ENCODE measurements at places on chromosomes 13 and 19.

GRCh38 chr13:30026093-30026492 is 175.7 kb upstream of the UBL3 start:
- DNase-seq: peak; percentile 77

- peak; percentile 65 for DNase-seq
Observed at GRCh38 chr19:44800461-44800860, 8.4 kb upstream of the BCAM start.

GRCh38 chr19:18119013-18119716 is 21.6 kb downstream of the MAST3 start:
- no peak for DNase-seq

- DNase-seq: no peak
Observed at GRCh38 chr19:40674291-40674690, 16.2 kb downstream of the NUMBL start.

DNA sequence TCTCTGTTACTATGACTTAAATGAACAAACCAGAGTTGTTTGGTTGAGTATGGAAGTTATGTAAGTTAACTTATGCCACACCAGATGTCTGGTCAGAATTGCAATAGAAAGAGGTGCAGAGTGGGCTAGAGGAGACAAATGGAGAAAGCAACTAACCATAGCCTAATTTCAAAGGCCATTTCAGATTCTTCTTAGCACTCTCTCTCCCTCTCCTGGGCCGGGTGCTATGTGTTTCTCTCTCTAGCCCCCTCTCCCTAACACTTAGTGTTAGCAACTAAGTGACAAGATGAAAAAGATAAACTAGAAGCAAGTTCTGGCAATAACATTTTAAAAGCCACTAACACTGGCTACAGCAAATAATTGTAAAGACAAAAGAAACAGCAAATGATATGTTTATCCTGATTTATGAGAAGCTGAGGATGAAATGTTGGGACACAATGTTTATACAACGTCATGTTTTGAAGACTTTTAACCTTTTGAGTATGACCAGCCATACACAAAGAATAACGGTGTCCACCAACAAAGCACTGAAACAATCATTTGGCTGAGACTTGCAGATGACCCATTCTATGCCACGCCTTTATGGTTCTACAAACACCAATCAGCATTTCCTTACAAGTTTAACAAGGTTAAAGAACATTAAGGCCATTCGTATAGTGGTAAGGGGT is 18.6 kb downstream of the SERPINE3 start:
- no peak for DNase-seq

GRCh38 chr13:43776501-43777079 is 10.2 kb downstream of the ENOX1 start:
- DNase-seq: peak; percentile 72

DNA sequence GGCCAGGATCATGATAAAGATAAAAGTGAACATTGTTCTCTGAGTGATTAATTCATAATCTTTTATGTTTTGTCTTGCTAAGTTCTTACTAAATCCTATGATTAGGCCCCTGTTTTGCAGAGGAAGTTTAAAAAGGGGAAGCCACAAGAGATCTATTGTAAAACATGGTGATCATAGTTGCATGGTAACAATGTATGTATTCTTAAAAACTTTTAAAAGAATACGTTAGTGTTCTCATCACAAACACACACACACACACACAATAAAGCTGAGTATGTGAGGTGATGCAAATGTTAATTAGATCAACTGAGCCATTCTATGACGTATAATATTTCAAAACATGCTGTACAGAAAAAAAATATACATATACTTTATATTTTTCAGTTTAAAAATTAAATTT is 51.2 kb downstream of the MBD3L2B start:
- no peak for DNase-seq

GRCh38 chr13:26950546-26950945 is 190.0 kb upstream of the GPR12 start:
- no peak for DNase-seq

- peak; percentile 67 for DNase-seq
Observed at GRCh38 chr13:105925496-105925895, 610.0 kb downstream of the EFNB2 start.

- peak; percentile 22 for DNase-seq
Observed at GRCh38 chr19:47406711-47407416, 12.5 kb downstream of the MEIS3 start.

DNA sequence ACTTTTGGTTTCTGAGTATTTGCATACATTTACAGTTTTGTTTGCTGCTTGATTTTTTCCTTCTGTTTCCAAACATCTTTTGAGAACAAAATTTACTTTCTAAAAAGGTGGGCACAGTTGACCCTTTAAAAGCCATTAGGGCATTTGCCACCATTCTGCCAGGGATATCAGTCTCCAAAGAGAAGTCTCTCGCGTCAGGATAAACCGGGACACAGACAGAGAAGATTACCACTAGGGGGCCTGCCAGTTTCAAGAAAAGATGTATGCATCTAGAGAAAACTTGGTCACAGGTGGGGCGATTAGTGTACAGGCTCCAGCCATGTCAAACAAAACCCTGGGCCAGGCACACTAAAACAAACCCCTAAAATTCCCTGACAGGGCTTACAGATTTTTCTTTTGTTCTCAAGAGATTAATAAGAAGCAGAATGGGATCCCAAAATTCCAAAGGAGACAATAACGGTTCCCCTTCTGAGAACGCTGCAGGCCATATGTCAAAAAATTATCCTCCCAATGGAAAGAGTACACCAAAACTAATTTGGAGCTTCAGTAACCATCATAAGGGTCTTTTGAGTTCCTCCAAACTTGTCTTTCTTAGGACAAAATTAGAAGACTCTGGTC is 10.7 kb upstream of the PABPC3 start:
- DNase-seq: peak; percentile 25

- DNase-seq: peak; percentile 57
Observed at GRCh38 chr19:30249911-30250310, 122.3 kb upstream of the ZNF536 start.

GRCh38 chr19:1162404-1163282 is 11.4 kb downstream of the SBNO2 start:
- DNase-seq: no peak

- no peak for DNase-seq
Observed at GRCh38 chr19:32558607-32559228, 22.3 kb upstream of the PDCD5 start.

DNA sequence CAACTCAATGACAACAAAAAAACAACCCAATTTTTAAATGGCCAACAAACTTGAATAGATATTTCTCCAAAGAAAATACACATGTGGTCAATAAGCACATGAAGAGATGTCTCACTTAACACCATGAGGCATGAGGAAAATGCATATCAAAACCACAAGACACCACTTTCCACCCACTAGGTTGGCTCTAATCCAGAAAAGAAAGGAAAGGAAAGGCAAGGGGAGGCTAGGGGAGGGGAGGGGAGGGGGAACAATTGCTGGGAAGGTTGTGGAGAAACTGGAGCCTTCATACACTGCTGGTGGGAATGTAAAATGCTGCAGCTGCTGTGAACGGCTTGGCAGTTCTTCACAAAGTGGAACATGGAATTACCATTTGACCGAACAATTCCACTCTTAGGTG is 854.3 kb downstream of the UQCRFS1 start:
- no peak for DNase-seq

DNA sequence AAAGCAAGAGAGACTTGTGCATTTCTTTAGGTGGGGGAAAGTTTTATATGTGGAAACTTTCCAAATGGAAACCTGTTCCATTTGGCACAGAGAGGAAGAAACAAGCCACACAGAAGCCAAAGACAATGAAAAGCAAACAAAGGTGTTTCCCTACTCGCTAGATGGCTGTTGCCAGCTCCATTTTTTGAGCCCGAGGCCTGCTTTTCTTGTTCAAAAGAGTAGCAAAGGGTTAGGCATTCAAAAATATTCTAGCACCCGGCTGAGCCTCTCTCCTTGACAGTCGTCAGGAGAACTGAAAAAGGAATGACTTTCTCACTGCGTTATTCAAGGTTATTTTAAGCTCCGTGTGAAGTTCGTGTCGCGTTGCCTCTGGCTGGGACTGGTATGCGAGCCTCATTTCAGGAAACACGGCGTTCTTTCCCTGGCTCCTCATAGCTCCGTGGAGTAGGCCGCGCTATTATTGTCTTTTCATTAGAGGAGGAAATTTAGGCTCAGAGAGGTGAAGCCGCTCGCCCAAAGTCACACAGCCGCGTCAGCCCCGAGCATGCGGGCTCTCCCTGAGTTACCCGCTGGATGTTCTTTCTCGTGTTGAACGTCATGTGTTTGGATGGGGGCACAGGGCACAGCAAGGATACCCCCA is 7.6 kb downstream of the TRPM4 start:
- DNase-seq: no peak

DNA sequence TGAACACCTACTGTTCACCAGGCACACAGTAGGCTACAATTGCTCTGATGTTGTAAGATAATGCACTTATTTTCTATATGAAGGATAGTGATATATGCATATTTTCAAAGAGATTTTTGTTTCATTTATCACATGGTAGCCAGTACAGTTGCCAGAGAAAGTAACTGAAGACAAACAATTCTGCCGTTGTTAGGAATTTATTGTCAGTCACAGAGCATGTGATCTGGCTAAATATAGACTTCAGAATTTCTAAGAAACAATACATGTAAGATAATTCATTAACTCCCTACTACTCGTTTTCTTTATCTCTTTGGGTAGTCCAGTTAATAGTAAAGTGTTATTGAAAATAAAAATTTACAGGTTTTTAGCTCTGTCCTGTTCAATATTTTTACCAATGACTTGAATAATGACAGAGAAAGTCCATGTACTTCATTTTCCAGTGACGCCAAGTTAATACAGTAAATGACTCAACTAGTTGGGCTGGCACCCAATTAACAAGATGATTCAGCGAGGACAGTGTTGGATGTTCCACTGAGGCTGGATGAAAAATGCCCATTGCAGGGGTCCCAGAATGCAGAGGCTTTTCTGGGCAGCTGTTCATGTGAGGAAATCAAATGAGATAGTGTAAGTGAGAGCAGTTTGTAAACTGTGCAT is 35.6 kb downstream of the GJA3 start:
- peak; percentile 73 for DNase-seq

- DNase-seq: peak; percentile 83
Observed at GRCh38 chr13:101398191-101398590, 18.1 kb downstream of the NALCN start.

DNA sequence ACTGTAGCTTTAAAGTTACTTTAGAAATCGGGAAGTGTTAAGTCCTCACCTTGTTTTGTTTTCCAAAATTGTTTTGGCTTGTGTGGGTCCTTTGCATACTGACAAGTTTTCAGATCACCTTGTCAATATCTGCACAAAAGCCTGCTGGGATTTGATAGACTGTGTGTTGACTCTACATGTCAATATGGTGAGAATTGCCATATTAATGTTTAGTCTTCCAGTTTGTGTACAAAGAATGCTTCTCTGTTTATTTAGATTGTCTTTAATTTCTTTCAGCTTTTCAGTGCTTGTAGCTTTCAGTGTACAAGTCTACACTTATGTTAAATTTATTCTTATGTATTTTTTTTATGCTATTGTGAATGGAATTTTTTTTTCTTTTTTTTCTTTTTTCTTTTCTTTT is 50.2 kb downstream of the SIPA1L3 start:
- no peak for DNase-seq

DNA sequence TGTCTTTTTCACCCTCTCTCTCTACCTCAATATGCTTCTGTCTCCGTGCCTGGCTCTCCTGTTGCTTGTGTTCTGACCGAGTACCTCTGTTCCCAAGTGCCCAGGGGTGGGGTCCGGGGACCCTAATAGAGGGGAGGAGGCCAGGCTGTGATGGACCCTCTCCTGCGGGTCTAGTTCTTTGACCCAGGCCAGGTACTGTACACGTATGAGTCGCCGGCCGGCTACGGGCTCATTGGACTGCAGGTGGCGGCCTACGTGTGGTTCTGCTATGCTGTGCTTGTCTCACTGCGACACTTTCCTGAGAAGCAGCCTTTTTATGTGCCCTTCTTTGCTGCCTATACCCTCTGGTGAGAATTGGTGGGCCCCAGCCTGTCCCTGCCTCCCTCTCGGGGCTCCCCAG is 4.4 kb downstream of the TMEM145 start:
- DNase-seq: no peak

DNA sequence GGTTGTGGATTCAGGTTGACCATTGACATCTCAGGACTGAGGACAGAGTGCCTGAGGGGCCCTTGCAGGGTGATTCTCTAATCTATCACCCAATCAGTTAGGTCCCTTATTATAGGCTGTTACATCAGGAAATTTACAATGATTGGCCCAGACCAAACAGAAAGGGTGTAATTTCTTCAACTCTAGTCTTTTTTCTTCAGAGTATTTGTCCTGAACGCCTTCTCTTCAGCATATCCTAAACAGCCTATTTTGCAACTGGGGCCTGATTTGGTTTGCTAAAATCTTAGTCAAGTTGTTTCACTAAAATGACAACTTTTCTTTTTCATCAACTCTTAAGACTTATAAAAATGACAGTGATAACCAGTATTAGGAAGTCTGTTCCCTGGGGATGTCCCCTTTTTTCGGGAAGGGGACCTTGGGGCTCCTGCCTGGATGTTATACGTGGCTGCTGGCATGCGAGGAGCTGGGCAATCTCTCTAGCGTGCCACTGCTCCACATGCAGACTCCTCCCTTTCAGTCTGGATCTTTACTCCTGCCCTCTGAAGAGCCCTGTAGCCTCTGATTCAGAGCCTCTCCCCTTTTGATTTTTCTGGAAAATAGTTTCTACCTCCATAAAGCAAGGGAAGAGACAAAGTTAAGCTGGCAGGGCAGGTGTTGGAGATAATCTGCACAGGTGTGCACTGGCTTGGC is 19.6 kb upstream of the GTF2F2 start:
- no peak for DNase-seq

DNA sequence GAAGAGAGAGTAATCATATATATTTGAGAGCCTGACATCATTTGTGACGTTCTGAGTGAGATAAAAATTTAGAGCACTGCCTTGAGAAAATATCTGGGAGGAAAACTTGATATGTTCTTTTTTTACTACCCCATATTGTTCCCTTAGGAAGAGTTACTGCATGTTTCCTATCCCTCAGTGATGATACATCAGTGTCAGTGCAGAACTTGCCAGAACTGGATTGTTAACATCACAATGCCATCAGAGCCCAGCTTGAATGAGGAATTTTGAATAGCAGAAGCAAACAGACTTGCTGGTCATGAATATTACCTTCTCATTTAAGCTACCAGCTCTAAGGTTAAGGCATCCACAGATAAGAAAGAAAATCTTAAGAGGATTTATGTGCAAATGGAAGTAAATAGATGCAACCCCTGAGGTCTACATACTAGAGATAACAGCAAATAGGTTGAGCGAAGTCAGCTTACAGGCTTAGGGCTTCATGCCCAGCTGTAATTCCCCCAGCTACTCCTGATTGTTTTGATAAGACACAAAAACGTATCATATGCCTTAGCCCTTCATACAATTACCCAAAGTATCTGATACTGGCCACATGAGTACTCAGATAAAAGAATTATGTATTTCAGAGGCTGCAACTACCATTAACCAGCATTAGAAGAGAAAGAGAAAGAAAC is 313.7 kb upstream of the ATXN8OS start:
- no peak for DNase-seq
